ENCODE measurements at places on chromosomes 4 and X.

DNA sequence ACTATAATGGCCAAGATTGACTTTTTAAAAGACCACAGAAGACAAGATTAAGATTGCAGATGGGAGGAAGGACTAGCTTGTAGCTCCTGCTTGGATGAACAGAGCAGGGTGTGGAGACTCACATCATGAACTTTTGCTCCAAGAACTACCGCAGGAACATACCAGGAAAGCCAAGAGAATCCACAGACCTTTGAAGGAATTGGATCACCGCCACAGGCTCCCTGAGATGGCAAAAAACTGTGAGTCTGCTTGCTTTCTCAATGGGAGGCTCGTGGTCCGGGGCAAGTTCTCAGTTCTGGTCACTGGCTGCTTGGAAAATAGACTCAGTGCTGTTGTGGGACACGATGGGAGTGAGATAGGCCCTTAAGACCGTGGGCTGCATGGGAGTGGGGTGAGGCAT is 276.6 kb downstream of the CCSER1 start:
- DNase-seq = no peak
- no peaks in the 10 kb centered on the region for H3K4me1 ChIP-seq

DNA sequence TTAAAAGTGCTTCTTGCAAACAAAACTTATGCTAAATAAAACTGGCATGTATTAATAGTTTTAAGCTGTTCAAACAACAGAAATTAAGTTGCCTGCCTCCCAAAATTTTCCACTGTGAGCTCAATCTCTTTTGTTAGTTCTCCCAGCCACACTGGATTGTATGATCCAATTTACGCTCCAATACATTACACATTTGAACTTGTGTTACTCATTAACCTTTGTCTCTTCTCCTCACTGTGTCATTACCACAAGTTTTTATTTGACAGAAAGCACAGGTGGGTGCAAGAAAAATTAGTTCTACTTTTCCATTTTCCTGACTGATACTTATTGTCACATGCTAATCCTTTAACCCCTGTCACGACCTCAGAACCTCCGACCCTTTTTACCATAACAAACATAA is 55.5 kb downstream of the SHISA3 start:
- no peak overlapping the region for H3K4me3 ChIP-seq
- H3K27ac ChIP-seq = no peak overlapping the region
- no peaks in the 10 kb centered on the region for H3K27me3 ChIP-seq
- peaks cover 10% of the 10 kb centered on the region for H3K36me3 ChIP-seq
- no peak for DNase-seq

GRCh38 chrX:126929071-126929470 is 109.5 kb downstream of the PRR32 start:
- H3K27me3 ChIP-seq = no peaks in the 10 kb centered on the region
- DNase-seq = no peak
- H3K4me1 ChIP-seq = no peaks in the 10 kb centered on the region
- H3K4me3 ChIP-seq = no peak overlapping the region

- H3K27me3 ChIP-seq = no peaks in the 10 kb centered on the region
- no peaks in the 10 kb centered on the region for H3K4me1 ChIP-seq
- no peak overlapping the region for H3K4me3 ChIP-seq
- DNase-seq = no peak
- no peak overlapping the region for H3K27ac ChIP-seq
These were observed 34.5 kb downstream of the WDFY3 start for GRCh38 chr4:84931961-84932360.

GRCh38 chr4:176451443-176451842 is 131.7 kb downstream of the SPCS3 start:
- no peaks in the 10 kb centered on the region for H3K27me3 ChIP-seq
- H3K27ac ChIP-seq = no peak overlapping the region
- no peak for DNase-seq
- no peaks in the 10 kb centered on the region for H3K36me3 ChIP-seq
- no peak overlapping the region for H3K4me3 ChIP-seq
- H3K4me1 ChIP-seq = no peaks in the 10 kb centered on the region

GRCh38 chr4:8855818-8856245 is 15.8 kb downstream of the HMX1 start:
- DNase-seq = no peak
- peaks cover 6% of the 10 kb centered on the region for H3K4me1 ChIP-seq
- H3K36me3 ChIP-seq = no peaks in the 10 kb centered on the region
- H3K27ac ChIP-seq = no peak overlapping the region

- peak; percentile 5 for DNase-seq
- H3K27me3 ChIP-seq = peaks cover 4% of the 10 kb centered on the region
- H3K36me3 ChIP-seq = no peaks in the 10 kb centered on the region
- no peak overlapping the region for H3K27ac ChIP-seq
- H3K4me3 ChIP-seq = no peak overlapping the region
These were observed 11.5 kb upstream of the NKX1-1 start for GRCh38 chr4:1417522-1418390.

DNA sequence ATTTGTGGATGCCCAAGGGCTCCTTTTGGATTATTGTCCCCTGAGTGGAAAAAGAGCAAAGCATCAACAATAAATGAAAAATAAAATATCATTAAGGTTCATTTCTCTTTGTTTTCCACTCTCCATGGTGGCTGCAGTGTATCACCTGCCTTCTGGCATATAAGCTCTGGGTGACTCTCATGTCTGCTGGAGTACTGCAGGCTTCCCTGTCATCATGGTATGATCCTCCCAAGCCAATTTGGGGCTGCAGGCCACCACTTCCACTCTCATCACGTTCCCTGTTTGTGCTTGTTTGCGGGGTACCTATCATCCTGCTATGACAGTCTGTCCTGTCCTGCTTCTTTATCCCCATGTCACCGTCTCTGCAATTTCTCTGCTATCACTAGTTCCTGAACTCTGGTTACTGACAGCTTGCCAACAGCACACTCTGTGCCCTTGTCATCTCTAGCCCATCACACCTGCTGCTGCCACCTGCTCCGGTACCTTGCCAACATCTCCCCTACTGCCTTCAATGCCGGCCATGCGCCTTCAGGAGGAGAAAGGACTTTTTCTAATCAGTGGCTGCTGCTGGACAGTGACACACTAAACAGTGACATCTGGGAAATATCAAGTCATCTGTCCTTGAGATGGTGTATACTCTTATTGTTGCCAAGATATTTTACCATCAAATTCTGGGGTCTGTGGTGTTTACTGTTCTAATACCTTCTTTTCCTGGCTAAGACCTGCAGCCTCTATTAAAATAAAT is 23.0 kb upstream of the FGF5 start:
- H3K4me1 ChIP-seq = no peaks in the 10 kb centered on the region
- H3K27ac ChIP-seq = no peak overlapping the region
- H3K36me3 ChIP-seq = no peaks in the 10 kb centered on the region

GRCh38 chr4:41304221-41304620 is 47.5 kb downstream of the UCHL1 start:
- DNase-seq = no peak
- peaks cover 2% of the 10 kb centered on the region for H3K27me3 ChIP-seq
- H3K4me1 ChIP-seq = no peaks in the 10 kb centered on the region
- H3K4me3 ChIP-seq = no peak overlapping the region

- no peaks in the 10 kb centered on the region for H3K27me3 ChIP-seq
- no peak overlapping the region for H3K4me3 ChIP-seq
- no peak overlapping the region for H3K27ac ChIP-seq
- no peak for DNase-seq
These were observed 67.9 kb downstream of the PKD2 start for GRCh38 chr4:88075336-88075735.

DNA sequence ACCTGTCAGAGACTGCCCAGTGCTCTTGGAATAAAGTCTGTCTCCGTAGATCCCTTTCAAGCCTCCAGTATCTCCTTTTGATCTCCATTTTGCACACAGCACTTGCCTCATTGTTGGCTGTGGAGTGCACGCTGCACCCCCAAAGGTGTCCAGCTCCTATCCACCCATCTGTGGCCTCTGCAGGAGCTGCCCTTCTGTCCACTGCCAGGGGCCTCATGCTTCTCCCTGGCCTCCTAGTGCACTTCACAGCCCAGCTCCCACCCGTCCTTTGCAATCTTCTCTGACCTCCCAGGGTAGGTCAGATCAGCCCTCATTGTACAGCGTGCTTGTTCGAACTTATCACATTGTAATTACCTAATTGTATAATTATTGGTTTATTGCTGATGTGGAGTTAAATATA is 18.9 kb downstream of the KIT start:
- no peaks in the 10 kb centered on the region for H3K36me3 ChIP-seq
- H3K27me3 ChIP-seq = peaks cover 6% of the 10 kb centered on the region
- H3K4me3 ChIP-seq = no peak overlapping the region

DNA sequence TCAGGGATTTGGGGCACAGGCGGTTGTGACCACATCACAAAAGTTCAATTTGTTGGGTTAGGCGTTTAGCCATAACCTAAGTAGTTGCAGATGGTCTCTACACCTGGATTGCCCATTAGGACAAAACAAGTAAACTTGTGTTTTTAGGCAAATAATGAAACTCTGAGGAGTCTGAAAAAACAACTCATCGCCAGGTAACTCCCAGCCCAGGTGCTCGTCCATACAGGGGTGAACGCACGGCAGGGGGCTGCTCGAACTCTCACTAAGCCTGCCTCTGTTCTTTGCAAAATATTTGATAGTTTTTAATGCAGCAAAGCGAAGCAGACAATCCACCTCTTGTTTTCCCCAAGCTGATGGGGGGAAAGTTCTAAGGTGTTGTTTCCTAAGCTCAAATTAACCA is 559 bp upstream of the RHOH start:
- H3K4me3 ChIP-seq = peak overlapping the region; percentile 97
- H3K36me3 ChIP-seq = peaks cover 43% of the 10 kb centered on the region
- no peaks in the 10 kb centered on the region for H3K27me3 ChIP-seq
- H3K27ac ChIP-seq = peak overlapping the region; percentile 99
- peaks cover 51% of the 10 kb centered on the region for H3K4me1 ChIP-seq
